CD4-positive, alpha-beta T cell treated with Interleukin-10 for 1 hour (primary cell): ENCODE measurements at places on chromosomes 5 and 9.

- no peak for DNase-seq
Measured at GRCh38 chr5:173012882-173013281, 29.3 kb downstream of the ATP6V0E1 start.

- no peak for DNase-seq
Measured at GRCh38 chr9:129338724-129339430, 160.8 kb upstream of the IER5L start.

DNA sequence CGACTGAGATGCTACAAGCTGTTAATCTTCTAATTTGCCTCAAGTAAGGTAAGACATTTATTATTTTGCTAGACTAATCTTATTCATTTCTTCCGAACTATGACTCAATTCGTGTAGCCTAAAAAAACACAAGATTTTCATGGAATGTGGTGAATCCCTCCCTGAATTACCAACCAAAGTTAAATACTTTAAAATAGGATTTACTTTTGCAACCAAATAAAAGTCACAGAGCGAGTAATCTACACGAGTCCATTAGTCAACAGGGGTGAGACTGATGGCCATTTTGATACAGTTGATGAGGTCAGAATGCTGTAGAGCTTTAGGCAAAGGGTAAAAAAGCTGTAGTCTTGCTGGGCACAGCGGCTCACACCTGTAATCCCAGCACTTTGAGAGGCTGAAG lies 13.1 kb upstream of the BNC2 start:
- no peak for DNase-seq

DNA sequence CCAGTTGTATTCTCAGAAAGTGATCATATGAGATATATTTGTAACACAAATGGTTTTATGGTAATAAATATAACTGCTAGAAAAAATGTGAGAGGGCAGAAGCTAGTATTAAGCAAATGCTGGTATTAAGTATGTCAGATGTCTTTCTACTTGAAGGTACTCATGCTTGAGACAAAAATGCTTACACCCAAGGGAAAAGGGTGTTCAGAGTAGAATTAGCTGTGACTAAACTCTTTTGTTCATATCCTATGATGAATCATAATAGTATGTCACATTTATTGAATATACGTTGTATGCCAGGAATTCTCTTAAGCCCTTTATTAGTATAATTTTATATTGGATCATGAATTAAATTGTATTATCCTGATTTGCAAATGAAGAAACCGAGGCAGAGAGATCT lies 2.2 kb downstream of the ADGRV1 start:
- no peak for DNase-seq

DNA sequence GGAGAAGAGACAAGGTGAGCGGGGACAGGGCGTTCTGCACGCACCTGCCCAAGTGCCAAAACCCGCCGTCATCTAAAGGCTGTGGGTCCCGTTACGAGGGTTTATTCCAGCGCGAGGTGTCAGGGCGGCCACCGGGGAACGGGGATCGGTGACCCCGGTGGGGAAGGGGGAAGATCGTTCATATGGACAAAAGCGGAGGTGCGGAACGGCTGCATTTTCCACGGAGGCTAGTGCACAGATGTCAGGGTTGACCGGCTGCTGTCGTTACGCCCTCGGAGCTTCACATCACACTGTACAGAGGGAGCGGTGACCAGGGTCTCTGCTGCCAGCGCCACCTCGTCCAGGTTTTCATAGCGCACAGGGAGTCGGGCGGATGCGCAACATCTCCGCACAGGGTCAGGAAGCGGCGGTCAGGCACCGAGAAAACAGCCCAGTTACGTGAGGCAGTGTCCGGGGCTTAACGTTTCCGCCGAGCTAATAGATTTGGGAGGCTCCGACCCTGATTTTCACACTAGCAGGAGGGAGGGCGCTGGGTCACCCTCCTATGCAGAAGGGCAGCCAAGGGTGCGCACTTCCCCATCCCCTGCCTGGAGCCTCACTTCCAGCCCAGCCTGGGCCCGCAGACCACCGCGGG lies 13.5 kb downstream of the BTNL9 start:
- no peak for DNase-seq

DNA sequence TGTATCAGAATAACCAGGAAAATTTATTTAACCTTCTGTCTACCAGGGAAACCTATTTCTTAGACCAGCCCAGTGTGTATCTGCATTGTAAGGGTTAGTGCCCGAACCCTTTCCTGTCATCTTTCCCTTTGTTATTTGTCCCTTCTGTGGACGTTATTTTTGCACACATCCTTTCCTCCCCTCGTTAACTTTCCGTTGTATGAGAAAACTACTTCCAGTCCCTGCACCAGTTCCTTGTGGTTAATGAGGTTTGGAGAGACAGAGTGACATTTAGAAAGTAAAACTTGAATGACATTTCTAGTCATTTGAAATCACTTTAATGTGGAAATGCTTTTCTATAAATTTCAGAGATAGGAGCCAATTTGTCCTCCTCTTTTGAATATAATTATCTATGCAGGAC lies 4.3 kb upstream of the IFNB1 start:
- DNase-seq: no peak

DNA sequence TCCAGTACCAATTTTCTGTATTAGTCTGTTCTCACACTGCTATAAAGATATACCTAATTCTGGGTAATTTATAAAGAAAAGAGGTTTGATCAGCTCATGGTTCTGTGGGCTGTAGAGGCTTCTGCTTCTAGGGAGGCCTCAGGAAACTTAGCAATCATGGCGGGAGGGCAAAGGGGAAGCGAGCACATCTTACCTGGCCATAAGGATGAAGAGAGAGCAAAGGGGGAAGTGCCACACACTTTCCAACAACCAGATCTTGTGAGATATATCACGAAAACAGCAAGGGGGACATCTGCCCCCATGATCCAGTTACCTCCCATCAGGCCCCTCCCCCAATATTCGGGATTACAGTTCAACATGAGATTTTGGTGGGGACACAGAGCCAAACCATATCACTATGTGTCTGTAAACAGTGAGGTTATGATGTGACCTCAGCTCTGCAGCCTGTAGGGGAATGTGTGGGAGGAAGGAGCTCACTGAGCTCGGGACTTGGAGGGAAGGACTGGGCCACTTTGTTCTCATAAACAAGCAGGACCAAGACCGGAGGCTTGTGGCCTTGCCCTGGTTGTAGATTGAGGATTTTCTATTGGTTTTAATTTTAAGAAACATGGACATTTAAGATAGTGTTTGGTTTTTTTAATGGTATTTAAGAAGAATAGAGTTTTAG lies 85.2 kb downstream of the EHMT1 start:
- no peak for DNase-seq

DNA sequence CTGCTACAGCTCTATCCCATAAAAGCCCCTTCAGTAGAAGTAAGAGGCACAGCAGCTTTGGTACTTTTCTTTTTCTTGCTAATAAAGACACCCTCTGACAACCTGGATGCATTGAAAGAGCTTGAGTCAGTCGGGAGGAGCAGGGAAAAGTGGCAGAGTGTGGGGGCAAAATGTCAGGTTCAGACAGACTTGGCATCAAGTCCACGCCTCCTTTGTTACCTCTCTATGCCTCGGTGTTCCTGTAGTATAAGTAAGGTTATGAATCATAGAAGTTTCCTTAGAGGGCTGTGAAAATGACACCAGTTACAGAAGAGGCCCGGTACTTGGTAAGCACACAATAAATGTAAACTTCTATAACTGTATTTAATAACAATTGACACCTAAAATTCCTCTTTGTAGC lies 133.9 kb downstream of the ESM1 start:
- no peak for DNase-seq

- no peak for DNase-seq
Measured at GRCh38 chr9:136519263-136520052, 26.4 kb downstream of the NOTCH1 start.

GRCh38 chr9:104743376-104743985 lies 4.0 kb upstream of the NIPSNAP3A start:
- DNase-seq: peak; percentile 80
